ENCODE measurements at places on chromosomes 4 and X.

- DNase-seq: no peak
These were observed 595.4 kb upstream of the AGA start for GRCh38 chr4:178037459-178038214.

DNA sequence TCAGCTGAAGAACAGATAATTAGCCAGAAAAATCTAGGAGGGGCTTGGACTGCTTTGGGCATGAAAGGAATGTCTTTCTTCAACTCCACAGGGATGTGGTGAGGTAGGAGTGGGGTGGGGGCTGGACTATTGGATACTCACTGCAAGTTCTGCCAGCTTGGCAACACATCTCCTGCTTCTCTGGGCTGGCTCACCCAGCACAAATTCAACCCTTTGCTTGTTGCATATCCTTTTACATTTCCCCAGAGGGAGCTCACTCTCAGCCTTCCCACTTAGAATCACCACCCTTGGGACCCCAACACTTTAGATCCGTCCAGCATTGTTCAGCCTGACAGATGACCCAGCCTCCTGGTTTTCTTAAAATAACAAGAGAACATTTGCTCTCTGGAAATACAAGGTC, 120.6 kb downstream of the KDR start:
- DNase-seq: no peak

DNA sequence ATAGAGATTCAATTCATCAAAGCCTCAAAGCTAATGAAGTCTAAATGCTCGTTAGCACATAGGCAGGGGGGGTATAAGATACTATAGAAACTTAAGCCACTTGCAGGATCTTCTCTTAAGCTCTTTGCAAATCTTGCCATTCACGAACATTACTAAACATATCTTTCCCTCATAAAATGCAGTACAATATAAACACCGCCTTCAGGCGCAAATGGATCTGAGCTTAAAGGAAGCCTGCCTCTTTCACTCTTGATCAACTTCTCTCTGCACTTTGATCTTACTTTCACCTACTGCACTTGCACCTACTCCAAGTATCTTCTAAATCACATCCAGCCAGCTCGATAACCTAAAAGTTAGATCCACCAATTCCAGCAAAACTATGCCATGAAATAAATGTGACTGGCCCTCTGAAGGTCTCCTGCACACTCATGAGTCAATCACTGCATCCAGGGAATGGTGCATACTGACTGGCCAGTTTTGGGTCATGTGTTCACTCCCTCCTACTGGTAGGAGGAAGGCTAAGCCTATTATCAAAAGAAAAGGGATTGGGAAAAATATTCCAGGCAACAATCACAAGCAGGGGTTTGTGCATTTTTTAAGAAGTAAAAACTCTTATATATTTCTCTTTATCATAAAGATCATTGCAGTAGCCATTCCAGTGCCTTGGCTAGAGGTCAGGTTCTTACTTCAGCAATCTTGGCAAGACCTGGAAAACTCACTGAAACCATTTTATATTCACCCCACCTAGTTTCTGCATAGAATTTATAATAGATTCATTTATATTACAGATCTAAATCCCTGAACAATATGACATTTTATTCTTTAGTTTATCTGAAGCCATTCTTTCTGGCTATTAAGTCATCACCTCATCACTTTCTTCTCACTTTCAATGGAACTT, 222.0 kb downstream of the PPP3CA start:
- no peak for DNase-seq

DNA sequence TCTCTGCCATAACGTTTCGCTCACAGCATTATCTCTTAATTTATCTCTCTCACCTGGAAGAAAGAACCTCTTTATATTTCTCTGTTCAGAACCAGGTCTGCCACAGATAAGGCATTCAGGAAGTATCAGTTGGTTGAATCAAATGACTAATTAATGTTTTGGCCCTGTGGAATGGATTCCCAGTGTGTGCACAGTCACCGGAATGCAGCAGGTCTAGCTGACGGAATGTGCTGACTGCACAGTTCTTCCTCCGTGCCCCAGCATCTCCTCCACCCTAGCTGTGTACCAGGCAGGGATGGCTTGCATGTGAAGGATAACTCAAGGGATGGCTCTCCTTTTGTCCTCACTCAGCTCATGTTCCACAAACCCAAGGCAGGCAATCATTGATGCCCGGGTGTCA, 141.8 kb upstream of the MSX1 start:
- DNase-seq: no peak

GRCh38 chr4:67684839-67685531, 16.0 kb downstream of the UBA6 start:
- no peak for DNase-seq

GRCh38 chrX:113770071-113770470, 813.8 kb upstream of the HTR2C start:
- no peak for DNase-seq

DNA sequence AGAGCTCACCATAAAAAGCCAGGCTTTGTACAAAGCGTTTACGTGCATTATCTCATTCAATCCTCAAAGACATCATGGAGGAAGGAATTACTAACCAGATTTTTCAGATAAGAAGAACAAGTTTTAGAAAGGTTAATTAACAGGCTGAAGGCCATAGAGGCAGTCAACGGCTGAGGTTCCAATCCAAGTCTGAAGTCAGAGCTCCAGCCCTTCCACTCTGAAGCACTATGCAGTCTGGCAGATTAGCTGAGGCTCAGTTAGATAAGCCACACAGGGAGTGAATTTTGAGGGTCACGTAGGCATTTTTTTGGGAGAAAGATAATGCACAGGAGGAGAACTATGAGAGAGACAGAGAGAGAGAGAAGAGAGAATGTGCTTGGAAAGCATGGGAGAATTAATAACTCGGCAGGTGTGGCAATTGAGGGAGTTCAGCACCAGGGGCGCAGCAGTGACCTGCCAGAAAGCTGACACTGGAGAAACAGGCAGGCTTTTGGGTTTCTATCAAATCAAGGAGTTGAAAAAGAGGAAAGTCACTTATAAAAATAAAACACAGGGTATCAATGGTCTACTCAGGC, 116.5 kb upstream of the NAP1L5 start:
- DNase-seq: no peak

DNA sequence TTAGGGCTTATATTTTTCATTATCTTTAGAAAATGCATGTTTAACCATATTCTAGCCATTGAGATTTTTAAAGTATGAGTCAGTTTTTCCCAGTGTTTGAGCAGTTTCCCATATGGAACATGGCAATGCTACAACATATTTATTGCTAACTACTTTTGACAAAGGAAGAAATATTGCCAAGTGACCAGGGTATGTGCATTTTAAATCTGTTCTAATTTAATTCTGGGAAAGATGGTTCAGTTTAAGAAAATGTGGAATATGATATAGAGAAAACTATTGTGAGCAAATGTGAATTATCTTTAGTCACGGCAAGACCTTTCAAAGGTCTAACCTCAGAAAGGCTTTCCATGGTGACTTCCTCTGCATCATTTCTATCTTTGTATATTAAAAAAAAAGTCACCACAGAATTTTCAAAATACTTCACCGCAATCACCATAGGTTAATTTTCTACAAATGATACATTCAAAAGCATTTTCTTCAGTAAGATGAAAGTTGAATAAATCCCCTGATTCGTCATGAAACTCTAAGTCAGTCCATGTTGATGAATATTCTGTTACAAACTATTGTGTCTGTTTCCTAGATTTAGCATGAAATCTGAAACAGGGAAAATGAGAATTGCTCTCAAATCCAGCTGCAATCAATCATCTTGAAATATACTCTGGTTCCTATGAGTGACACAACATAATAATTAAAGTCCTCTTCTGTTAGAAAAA, 2349.0 kb upstream of the TENM3 start:
- no peak for DNase-seq

GRCh38 chr4:173074501-173074946, 94.1 kb upstream of the GALNT7 start:
- DNase-seq: no peak

DNA sequence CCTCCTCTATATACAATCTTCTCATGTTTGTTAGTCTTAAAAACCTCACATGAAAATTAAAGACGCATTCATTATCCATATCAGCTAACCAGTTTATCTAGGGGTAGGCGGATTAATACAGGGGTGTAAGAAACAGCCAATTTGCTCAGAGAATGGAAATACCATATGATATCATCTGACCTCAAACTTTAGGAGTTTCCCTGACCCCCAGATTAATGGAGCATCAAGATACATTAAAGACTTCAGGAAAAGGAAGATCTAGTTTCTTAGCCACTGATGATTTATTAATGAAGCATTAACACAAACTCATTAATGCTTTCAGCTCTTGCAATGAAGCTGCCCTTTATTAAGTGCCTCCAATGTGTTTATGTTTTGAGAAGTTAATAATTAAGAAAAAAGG, 67.5 kb downstream of the CAMK2D start:
- DNase-seq: no peak

GRCh38 chrX:38069991-38070390, 63.6 kb downstream of the SYTL5 start:
- no peak for DNase-seq

- DNase-seq: no peak
These were observed 75.5 kb downstream of the GALNT7 start for GRCh38 chr4:173243917-173244658.

GRCh38 chr4:1192091-1192492, 19.7 kb upstream of the SPON2 start:
- peak; percentile 92 for DNase-seq

Measured in GM04503 (cell line).